ENCODE measurements at places on chromosomes 5 and 9.

DNA sequence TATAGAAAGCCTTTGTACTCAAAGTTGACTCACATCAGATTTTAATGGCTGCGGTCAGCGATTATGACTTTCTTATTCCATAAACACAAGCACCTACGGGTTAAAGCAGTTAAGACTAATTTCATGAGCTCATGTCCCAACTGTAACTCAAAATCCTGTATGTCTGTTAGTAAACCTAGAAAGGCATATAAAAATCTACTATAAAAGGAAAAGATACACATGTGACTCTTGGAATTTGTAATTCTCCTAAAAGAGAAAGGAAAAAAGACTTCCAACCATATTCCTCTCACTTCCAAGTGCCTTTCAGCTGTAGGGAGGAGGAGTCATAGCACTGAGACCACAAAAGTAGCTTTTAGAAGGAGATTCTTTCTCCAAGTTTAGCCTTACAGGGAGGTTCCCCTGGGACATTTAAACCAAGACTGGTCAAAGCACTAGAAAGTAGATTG lies 129.1 kb downstream of the EBF1 start:
- no peak for DNase-seq

DNA sequence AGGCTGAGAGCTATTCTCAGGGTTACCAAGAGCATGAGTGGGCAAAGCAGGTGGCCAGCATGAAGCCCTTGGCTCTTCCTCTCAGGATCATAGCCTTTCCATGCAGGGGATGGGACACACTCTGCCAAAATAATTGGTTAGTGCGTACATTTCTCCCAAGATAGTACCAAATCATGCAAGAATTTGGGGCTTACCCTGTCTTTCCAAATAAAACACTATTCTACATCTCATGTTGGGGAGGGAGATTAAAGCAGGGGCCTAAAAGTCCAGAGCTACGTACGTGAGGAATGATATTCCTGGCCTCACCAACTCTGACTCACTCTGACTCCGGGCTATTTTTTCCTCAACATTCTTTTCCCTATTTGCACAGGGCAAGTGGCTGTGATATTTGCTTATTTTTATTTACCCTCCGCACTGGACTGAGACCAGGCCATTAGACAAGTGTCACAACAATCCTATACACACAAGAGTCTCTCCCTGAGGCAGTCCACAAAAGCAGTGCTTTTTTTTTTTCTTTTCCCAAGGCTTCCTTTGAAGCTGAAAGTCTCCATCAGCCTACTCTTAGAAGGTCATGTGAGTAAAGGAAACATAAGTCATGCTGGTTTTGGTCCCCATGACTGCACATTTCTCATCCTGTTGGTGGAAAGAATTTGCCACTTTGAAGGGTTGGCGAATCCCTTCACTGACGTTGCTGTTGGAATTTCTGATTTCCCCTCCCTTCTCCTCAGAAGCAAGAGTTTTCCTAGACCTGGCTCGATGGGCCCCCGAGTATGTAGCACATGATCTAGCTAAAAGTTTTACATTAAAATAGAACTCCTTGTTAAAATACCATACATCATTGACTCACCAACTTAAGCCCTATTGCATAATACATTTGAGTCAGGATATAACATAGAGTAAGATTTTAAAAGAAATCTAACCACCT lies 40.0 kb downstream of the TMEM252 start:
- no peak for DNase-seq

GRCh38 chr5:177325868-177326381 lies 14.2 kb upstream of the MXD3 start:
- DNase-seq = no peak

GRCh38 chr9:93244510-93245436 lies 60.8 kb downstream of the WNK2 start:
- no peak for DNase-seq

- DNase-seq = no peak
Measured at GRCh38 chr5:159824188-159825161, 91.8 kb upstream of the ADRA1B start.

DNA sequence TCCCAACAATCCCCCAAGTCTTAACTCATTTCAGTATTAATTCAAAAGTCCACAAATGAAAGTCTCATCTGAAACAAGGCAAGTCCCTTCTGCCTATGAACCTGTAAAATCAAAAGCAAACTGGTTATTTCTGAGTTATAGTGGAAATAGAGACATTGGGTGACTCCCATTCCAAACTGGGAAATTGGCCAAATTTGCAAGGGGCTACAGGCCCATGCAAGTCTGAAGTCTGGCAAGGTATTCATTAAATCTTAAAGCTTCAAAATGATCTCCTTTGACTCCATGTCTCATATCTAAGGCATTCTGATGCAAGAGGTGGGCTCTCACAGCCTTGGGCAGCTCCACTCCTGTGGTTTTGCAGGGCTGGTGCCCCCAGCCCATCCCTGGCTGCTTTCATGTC lies 167.9 kb downstream of the HTR1A start:
- no peak for DNase-seq

DNA sequence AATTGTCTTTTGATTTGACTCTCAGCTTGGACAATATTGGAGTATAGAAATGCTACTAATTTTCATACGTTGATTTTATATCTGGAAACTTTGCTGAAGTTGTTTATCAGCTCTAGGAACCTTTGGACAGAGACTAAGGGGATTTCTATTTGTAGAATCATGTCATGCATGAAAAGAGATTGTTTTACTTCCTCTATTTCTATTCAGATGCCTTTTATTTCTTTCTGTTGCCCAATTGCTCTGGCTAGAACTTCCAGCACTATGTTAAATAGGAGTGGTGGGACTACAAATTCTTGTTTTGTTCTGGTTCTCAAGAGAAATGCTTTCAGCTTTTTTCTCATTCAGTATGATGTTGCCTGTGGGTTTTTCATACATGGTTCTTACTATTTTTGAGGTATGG lies 112.8 kb upstream of the CDH12 start:
- no peak for DNase-seq

Measured in NCI-H1417 treated with DMSO at 0.1 percent for 48 hours (cell line).